ENCODE measurements at places on chromosomes 16 and 17. TPM values are rescaled to one million over a fixed set of nuclear protein-coding genes. Genes with fewer than 3 reads are reported as not detected.

NLRC5 gene
- 10.3 TPM for polyA plus RNA-seq

MYH8 gene
- polyA plus RNA-seq, result 0.78 TPM

CNTD1 gene
- 114 TPM for polyA plus RNA-seq

FAM171A2 gene
- 1.3 TPM for polyA plus RNA-seq

AIPL1 gene
- polyA plus RNA-seq, result 0.49 TPM

PCGF2 gene
- 21.2 TPM for polyA plus RNA-seq

PRKCB gene
- polyA plus RNA-seq, result 25.5 TPM

ZNF469 gene
- 0.98 TPM for polyA plus RNA-seq

TPSB2 gene
- 16.1 TPM for polyA plus RNA-seq

RGS11 gene
- 3.0 TPM for polyA plus RNA-seq

MSLN gene
- polyA plus RNA-seq, result 18.5 TPM

OTOP2 gene
- polyA plus RNA-seq, result 5.7 TPM

KCNH4 gene
- 0.42 TPM for polyA plus RNA-seq

GLP2R gene
- polyA plus RNA-seq, result 0.70 TPM

LGALS9 gene
- polyA plus RNA-seq, result 27.5 TPM

TRIM47 gene
- 18.3 TPM for polyA plus RNA-seq

CLEC3A gene
- polyA plus RNA-seq, result not detected

ARSG gene
- polyA plus RNA-seq, result 7.4 TPM

PIRT gene
- 0.18 TPM for polyA plus RNA-seq

SDF2 gene
- 64.6 TPM for polyA plus RNA-seq

KRTAP4-6 gene
- polyA plus RNA-seq, result not detected

CRHR1 gene
- 0.55 TPM for polyA plus RNA-seq

CHST4 gene
- polyA plus RNA-seq, result 0.32 TPM

ADAM11 gene
- 4.9 TPM for polyA plus RNA-seq

ZFPM1 gene
- 12.8 TPM for polyA plus RNA-seq

DNAH2 gene
- polyA plus RNA-seq, result 24.9 TPM

NEUROD2 gene
- polyA plus RNA-seq, result not detected

SCIMP gene
- polyA plus RNA-seq, result 2.5 TPM

SLFN11 gene
- 9.3 TPM for polyA plus RNA-seq

MRPL12 gene
- 54.7 TPM for polyA plus RNA-seq

MPP3 gene
- 5.9 TPM for polyA plus RNA-seq

STAC2 gene
- 1.1 TPM for polyA plus RNA-seq

MYH11 gene
- polyA plus RNA-seq, result 276 TPM

SLC5A10 gene
- polyA plus RNA-seq, result 0.98 TPM

Measured in testis (tissue), 5 donors.